ENCODE measurements at places on chromosomes 5 and 9.

- DNase-seq: no peak
These were observed 153.1 kb upstream of the ELL2 start for GRCh38 chr5:96114736-96115135.

DNA sequence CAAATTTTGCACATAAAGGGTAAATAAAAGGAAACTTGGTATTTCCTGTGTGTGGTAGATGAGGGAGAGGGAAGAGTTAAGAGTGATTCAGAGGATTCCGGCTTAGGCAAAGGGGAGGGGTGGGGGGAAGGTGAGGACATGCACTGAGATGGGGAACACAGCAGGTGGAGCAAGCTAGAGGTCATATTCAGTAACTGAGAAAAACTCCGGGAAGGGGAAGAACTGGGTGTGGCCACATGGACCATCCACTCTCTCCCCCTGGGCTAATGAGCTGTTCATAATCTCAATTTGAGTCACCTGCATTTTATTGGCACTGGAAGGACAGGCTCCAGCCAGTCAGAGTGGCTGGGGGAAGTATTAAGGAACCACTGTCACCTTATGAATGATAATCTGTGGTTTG is 45.1 kb upstream of the UGCG start:
- DNase-seq: no peak

DNA sequence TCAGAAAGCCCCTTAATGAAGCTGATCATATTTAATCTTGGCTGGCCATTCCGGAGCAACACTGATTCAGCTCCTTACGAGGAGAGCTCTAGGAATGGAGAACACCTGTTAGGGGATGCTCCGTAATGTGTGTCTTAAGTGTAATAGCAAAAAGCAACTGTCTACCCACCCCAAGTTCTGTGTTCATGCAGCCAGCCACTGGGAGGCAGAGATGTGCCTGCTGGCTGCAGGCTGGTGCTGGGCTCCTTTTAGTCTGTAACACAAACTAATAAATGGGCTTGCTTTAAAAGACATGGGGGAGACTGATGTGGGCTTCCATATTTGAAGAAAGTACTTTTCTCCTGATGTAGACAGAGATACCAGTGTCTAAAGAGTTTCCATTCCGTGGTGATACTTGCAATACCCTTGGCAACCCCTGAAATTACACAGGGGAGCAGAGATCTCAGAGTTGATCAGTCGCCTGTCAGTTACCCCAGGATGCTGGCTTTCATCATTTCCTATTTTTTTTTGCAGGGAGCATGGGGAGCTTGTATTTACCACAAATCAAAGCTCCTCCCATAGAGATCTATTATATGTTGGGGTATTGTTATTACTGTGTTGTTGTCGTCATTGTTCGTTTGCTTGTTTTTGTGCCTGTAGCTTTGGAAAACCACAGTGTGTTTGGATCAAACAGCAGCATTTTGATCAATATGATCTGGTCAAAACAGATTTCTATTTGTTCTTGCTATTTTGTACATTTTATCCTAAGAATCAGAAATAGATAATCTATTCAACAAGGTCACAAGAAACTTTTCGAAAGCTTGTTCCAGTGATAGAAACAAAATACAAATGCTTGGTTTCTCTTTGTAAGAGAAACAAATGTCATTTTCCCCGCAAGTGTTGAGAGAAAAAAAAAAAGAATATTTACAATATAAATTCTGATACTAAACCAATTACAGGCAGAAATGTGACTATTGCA is 65.8 kb downstream of the MTX3 start:
- no peak for DNase-seq

DNA sequence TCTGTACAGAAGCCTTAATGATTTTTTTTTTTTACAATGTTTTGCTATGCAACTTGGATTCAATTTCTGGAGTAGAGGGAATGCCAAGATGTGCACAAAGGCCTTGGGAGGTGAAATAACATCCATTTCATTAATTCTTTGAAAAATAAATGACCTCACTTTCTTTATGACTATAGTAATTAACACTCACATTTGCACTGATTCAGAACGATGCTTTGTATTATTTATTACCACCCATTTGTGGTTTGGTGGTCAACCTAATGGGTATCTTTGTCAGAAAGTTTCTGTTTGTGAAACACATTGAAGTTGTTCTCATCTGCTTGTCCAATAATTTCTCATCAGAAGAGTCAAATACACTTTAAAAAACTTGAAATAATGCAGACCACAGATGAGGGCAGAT is 169.3 kb downstream of the NTRK2 start:
- DNase-seq: no peak

DNA sequence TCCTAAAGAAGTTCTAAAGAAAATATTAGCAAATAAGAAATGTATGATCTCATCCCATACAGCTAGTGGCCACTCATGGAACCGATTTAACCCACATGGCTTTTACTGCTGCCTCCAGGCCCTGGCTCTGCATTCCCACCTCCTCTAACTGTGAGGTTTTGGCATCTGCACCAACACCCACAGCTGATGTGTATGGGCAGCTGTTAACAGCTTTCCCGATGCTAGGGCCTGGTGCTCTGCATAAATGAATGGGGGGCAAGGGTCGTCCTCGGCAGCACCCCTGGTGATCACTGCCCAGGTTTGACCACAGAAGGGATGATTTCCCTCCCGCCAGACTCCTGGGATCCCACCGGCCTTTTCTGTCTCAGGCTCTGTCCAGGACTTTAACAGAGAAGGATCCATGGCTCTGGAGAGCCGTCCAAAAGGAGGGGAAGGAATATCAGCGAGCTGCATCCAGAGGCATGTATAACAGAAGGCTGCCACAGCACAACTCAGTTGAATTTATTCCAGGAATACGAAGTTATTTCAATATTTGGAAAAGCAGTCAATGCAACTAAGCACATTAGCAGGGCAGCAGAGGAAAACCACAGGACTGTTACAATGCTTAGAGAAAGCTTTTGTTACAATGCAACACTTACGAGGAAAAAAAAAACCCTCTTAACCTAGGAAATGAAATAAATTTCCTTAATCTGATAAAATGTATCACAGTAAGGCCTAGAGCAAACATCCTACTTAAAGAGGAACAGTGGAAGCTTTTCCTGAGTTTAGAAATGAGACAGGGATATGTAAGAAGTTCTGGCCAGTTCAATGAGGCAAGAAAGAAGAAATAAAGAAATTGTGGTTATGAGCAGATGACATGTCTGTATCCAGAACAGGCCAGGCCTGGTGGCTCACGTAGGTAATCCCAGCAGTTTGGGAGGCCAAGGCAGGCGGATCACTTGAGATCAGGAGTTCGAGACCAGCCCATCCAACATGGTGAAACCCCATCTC is 63.1 kb downstream of the NACC2 start:
- no peak for DNase-seq

DNA sequence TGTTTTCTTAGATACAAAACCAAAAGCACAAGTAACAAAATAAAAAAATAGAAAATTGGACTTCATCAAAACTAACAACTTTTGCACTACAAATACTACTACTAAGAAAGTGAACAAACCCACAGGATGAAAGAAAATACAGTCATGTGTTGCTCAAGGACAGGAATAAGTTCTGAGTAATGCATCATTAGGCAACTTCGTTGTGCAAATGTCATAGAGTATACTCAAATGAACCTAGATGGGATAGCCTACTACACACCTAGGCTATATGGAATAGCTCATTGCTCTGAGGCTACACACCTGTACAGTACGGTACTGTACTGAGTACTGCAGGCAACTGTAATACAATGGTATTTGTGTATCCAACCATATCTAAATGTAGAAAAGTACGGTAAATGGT is 88.3 kb downstream of the RAPGEF1 start:
- no peak for DNase-seq

- no peak for DNase-seq
These were observed 13.9 kb downstream of the NFIB start for GRCh38 chr9:14300040-14300439.

GRCh38 chr9:91174772-91175171 is 186.9 kb downstream of the AUH start:
- no peak for DNase-seq

- DNase-seq: no peak
These were observed 7.4 kb downstream of the TLX3 start for GRCh38 chr5:171316258-171317121.

DNA sequence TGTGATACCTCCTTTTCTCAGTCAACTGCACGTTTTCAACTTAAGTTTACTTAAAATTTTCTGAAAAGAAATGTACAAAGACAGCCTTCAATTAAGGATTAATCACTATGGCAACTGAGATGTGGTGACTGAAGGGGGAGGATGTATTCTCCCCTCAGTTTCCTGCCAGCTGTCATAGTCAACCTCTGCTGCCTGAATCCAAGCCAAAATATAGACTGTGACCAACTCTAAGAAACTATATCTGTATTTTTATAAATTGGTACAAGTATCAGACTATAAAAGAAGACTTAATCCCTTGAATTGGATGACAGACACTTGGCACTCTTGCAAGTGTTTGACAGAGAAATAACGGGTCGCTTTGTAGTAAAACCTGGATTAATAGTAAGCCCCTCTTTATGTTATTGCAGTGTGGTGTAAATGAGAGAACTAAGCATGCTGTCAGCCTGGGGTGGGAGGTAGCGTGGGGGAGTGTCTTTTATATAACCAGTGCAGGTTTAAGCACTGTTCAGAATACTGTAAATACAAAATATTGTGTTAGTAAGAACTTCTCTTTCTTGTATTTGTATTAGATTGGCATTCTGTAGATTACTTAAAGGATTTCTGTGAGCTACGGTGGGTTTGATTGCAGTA is 106.4 kb downstream of the ERCC6L2 start:
- no peak for DNase-seq

GRCh38 chr5:61286446-61287132 is 45.5 kb upstream of the ZSWIM6 start:
- no peak for DNase-seq

DNA sequence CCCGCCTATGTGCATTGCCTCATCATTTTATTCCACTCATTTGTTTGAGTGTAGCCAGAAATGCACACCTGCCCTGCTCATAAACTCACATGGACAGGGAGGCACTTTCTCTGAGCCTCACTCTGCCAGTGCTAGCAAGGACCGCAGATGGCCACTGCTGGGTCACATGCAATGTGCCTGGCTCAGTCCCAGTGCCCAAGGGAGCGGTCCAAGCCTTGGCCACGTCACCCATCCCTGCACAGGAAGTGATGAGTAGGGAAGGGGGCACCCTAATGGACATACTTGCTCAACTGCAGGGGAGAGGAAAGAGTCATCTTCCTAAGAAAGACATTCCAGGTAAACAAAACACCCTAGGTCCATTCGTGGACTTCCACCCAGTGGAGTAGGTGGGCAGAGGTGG is 630.9 kb downstream of the IRX1 start:
- no peak for DNase-seq

DNA sequence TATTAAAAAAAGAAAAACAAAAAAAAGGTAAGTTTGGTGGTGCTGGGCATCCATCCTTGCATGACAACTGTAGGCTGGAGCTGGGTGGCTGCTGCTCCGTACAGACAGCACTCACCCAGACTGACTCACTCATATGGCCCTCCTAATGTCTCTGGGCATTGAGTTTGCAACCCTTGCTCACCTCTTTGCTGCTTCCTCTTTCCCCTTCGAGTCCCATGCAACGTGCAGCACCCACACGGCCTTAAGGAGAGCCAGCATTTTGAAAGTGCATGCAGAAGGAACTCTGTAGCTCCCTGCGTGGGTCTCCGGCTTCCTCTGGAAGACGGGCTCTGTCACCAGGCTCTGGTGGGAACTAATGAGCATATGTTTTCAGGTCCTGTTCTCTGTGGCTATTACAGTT is 60.5 kb upstream of the ENTREP1 start:
- DNase-seq: no peak

GRCh38 chr5:103894882-103895281 is 332.3 kb upstream of the NUDT12 start:
- no peak for DNase-seq

DNA sequence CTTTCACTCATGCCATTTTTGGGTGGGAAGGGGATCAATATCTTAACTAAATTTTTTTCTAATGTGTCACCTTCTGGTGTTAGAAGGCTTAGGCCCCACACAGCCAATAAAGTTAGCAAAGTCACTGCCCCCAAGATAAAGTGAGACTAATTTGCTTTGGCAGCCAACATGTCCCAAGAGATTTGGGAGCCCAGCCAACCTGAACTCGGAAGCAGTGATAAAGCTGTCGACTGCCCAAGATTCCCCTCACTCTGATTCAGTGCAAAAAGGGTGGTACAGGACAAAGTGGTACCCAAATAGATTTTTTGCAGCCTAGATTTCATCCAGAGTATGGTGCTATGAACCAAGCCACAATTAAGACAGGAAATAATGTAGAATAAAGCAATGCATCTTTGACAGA is 572.5 kb upstream of the ARRDC3 start:
- DNase-seq: no peak

DNA sequence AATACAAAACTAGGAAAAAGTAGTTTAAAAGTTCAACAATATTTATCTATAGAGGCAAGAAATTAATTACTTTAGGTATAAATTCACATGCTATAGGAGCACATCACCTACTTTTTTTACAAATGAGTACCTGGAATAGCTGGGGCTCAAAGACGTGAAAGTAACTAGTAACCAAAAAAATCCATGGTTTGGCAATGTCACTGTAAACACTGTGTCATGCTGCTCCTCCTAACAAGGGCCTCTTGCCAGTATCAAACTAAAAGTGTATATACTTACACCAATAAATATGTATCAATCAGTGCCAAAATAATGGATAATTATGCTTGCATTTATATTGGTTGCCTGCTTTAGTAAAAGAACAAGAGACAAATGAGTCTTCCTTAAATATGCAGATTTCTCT is 78.9 kb downstream of the AP3B1 start:
- no peak for DNase-seq

DNA sequence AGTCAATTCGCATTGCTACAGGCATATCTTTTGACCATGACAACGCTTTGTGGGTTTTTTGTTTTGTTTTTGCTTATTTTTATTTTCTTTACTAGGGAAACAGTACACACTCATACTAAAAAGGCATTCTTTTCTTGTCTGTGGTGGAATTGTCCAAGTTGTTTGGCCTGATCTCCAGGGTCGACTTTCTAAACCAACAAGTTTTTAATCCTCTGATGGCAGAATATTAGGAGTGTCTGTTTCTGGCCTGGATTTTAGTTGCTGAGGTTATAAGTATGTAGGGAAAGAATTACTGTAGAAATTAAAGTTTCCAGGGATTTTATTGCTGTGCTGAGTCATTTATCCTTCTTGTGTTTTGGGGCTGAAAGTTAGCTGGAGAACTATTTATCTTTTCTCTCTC is 218.5 kb downstream of the TAF11L14 start:
- DNase-seq: no peak

GRCh38 chr5:109786206-109786855 is 96.6 kb downstream of the MAN2A1 start:
- DNase-seq: no peak

GRCh38 chr5:122124766-122125165 is 4.6 kb upstream of the ZNF474 start:
- DNase-seq: no peak

GRCh38 chr9:88891040-88891439 is 100.2 kb upstream of the S1PR3 start:
- DNase-seq: no peak

GRCh38 chr5:55895346-55895745 is 44.2 kb downstream of the IL31RA start:
- no peak for DNase-seq

- DNase-seq: no peak
These were observed 22.1 kb downstream of the CAMSAP1 start for GRCh38 chr9:135885100-135885853.

GRCh38 chr5:172434251-172434650 is 20.1 kb downstream of the SH3PXD2B start:
- DNase-seq: no peak

Measured in effector CD4-positive, alpha-beta T cell (primary cell).